Activated CD4-positive, alpha-beta T cell treated with anti-CD3 and anti-CD28 coated beads, Interleukin-2, amount 50 U/mL, for 4 hours (primary cell): ENCODE measurements at places on chromosomes 11 and 22.

DNA sequence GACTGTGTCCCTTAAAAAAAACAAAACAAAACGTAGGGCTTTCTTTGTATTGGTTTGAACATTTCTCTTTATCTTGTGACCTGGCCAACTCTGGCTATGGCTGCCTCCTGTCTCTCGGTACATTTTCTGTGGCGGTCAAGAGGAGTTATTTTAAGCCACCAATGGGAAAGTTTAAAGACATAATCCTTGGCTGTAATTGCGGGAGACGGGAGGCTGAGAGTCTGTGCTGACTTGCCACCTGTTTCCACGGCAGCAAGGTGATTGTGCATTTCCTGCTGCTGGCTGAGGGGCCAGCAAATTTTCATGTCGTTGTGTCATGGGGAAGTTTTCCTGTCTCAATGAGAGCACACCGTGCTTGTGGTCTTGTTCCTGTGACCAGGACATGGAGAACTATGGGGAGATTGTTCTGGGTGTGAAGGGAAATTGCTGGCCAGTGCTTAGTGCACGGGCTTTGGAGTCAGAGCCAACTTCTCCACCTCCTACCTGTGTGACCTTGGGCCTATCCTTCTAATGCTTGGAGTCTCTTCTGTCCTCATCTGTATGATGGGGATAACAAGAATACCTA, 11.0 kb downstream of the PTPRJ start:
- no peak for DNase-seq

GRCh38 chr11:47509077-47509536, 43.8 kb downstream of the CELF1 start:
- no peak for DNase-seq

GRCh38 chr22:37163575-37164504, 14.1 kb upstream of the IL2RB start:
- DNase-seq: no peak

DNA sequence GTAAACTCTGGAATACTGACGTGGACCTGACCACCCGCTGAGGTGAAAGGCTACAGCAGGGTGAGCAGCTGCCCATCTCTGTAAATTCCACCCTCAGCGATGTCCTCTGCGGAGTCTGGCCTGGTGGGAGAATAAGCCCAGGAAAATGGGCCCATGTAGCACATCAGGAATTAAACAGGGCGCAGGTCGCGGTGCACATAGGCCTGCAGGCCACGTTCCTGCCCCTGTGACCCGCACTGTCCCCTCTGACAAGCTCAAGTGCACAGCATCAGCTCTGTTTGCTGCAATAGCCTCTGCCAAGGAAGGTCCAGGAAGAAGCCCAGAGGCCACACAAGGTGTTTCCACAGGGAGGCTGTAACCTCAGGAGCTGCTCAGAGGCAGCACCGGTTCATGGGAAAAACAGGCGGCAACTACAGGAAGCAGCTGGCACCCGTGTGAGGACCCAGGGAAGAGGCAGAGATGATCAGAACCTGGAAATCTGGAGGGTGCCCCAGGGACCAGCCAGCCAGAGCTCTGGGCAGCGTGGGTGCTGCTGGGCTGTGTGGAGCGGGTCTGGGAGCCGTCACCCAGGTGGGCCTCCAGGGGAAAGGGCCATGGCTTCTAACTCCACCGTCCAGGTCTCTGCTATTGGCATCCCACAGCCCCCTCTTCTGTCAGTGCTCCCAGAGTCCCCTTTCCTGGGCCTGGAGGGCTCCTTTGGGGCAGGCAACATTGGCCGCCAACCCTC, 808 bp upstream of the IFITM2 start:
- no peak for DNase-seq

DNA sequence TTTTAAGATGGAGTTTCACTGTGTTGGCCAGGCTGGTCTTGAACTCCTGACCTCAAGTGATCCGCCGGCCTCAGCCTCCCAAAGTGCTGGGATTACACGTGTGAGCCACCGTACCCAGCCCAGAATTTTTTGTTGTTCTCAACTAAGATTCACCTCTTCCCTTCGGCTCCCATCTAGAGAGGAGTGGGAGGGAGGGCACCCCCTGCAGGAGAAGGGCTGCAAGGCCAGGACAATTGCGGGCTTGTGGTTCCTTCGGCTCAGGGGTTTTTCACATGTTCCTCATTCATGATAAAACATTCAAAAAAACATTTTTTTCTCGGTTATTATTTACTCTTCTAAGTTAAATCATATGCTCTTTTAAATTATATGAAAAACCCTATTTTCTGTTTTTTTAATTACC, 201.1 kb upstream of the LRRC4C start:
- no peak for DNase-seq

DNA sequence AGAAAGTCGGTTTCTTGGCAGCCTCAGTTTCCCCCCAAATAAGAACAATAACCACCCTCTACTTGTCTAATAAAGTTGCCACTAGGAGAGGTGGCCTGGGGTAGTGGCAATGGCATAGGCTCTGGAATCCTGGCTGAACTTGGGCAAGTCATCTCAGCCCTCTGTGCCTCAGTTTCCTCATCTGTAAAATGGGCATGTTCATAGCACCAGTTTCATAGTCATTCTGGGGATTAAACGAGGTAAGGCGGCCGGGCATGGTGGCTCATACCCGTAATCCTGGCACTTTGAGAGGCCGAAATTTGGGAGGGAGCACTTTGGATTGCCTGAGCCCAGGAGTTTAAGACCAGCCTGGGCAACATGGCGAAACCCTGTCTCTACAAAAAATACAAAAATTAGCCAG, 63.0 kb downstream of the SGSM1 start:
- DNase-seq: no peak

DNA sequence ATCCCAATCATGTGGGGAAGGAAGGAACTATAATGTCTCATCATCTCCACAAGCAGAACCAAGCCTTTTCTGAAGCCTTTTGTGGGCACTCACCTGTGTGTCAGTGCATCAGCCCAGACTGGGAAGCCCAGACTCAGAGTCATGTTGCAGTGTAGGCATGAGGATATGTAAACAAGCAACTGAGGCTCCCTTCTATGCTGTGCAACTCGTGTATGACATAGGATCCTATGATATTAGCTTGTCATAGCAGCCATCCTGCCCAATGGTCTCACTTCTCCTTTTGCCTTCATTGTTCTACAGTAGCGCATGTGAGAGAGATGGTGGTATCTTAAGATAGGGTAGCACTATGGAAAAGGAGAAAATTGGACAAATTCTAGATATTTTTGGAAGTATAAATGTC, 103.4 kb upstream of the OLFML1 start:
- DNase-seq: no peak

DNA sequence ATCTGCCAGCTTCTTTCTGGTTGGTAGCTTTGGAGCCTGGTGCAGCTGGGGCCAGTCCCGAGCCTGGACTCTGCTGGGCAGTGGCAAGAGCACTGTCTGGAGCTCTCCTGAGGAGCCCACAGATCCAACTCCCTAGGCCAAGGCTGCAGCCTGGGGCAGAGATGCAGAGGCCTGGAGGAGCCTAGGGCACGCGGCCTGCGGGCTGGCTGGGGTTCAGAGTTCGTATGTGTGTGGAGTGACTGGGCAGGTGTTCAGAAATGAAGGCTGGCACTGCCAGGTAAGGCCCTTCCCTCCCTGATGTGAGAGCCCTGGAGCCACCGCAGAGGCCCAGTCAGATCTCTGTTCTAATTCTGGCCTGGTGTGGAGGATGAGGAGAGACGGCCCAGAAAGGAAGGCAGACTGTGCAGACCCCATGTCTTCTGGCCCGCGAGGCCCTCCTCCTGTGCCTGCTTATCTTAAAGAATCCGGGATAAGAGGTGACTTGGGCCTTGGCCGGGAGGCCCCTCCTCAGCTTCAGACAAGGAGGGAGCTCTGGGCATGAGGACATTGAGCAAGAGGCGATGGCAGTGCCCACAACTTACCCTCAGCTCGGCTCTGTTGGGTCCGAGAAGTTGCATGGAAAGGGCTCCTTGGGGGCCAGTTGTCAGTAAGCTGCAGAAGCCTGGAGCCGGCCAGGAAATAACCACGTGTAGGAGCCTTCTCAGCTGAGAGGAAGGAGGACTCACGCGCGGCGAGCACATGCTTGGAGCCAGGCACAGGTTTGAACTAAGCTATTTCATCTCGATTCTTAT, 62.2 kb upstream of the B3GAT1 start:
- DNase-seq: no peak

- DNase-seq: peak; percentile 75
Observed at GRCh38 chr11:61336171-61336935, 3.3 kb downstream of the TKFC start.

- no peak for DNase-seq
Observed at GRCh38 chr11:131964698-131965483, 594.5 kb downstream of the NTM start.

GRCh38 chr11:17821648-17822400, 87.2 kb downstream of the KCNC1 start:
- no peak for DNase-seq

DNA sequence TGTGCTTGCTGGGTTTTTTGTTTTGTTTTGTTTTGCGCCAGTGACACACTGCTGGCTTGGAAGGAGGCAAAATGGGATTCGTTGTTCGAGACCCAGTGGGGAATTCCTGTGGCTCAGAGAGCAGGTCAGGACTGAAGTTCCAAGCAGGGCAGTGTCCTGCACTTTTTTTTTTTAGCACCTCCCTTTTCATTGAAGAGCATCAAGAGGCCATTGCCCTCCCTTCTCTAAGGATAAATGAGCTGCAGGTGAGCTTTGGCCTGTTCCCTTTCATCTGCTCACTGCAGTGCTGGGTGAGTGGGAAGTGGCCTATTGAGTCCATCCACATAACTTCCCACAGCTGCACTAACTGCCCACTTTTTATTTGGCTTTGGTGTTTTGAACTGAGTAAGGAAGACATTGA, 87.8 kb downstream of the ARHGAP42 start:
- no peak for DNase-seq

DNA sequence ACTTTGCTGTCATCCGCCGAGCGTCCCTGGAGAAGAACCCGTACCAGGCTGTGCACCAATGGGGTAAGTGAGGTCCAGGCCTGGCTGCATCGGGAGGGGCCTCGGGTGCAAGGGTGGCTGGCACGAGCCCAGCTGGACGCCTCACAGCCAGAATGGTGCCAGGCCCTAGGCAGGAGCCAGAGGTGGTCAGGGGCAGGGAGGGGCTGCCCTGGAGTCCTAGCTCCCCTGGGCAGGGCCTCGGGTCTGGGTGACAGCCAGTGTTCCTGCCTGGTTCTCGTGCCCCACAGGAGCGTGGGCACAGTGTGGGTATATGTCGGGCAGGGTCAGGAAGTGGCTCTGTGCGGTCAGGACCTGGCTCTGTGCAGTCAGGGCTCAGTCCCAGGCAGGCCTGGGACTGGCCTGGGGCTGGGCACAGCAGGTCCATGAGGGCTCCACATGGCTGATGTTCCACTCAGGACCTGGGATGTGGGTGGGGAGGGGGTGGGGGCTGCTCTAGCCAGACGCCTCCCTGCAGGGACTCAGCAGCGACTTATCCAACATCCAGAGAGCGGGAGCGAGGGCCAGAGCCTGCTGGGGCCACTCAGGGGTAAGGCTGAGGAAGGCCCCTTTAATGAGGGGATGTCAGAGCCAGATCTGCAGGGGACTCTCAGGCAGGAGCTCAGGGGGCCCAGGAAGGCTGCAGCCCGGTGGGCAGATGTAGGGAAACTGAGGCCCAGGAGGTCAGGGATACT, 1.2 kb downstream of the TSPAN32 start:
- DNase-seq: no peak

DNA sequence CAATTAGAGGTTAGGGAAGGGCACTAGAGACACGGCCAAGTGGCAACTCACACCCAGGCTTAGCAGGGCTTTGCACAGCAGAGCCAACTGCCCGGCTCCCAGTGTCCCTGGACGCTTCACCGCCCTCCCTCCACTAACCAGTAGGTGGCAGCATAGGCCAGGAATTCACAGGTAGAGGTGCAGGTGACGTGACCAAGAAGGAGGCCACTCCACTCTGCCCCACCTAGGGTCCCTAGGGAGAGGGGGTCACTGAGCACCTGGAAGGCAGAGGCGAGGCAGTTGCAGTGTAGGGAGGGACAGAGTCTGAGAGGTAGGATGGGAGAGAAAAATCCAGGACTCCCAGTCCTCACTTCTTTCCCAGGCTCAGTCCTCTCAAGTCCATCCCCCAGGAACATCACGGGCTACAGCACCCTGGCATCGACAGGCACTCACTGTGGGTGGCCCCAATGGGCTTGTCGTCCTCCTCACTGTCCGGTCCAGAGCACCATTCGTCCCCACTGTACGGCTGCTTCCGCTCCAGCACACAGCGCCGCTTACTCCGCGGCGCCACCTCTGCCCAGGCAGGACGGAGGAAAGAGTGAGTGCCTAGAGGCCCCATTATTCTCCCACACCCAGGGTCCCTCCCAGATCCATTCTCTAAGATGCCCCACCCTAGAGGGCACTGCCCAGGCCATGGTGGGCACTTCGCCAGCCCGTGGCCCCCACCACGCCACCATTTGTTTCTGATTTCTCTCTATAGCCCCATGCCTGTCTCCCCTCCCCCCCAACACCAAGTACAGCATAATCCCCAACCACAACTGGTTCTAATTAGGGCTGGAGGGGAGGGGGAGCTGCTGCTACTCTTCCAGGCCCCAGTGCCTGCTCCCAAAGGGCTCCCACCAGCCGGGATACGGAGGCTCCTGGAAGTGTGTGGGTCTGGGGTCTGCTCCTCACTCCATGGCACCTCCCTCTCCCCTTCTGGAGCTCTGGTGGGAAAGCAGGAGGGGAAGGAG, 18.4 kb downstream of the BCL9L start:
- DNase-seq: peak; percentile 83

DNA sequence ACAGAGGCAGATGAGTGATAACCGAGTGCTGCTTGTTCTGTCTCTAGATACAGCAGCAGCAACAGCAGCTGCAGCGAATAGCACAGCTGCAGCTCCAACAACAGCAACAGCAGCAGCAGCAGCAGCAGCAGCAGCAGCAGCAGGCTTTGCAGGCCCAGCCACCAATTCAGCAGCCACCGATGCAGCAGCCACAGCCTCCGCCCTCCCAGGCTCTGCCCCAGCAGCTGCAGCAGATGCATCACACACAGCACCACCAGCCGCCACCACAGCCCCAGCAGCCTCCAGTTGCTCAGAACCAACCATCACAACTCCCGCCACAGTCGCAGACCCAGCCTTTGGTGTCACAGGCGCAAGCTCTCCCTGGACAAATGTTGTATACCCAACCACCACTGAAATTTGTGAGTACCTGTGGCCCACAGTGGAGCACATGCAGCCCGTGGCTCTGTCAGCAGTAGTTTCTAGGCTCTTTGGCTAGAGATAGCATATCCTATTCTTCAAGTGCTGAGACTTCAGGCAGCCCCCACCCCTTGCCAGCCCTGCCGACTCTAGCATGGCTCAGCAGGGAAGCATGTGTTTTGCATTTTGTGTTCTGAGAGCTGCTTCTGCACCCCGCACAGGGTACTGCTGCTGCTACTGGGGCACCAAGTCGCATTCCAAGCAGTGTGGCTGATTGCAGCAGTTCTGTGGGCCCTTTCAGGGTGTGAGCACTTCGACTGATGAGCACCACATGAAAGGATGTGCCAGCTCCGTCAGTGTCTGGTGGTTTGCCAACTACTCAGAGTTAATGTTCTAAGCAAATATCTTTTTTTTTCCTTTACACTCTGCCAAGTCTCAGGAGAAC, 59.2 kb downstream of the MED15 start:
- peak; percentile 59 for DNase-seq
